ENCODE measurements at places on chromosomes 6 and 20.

DNA sequence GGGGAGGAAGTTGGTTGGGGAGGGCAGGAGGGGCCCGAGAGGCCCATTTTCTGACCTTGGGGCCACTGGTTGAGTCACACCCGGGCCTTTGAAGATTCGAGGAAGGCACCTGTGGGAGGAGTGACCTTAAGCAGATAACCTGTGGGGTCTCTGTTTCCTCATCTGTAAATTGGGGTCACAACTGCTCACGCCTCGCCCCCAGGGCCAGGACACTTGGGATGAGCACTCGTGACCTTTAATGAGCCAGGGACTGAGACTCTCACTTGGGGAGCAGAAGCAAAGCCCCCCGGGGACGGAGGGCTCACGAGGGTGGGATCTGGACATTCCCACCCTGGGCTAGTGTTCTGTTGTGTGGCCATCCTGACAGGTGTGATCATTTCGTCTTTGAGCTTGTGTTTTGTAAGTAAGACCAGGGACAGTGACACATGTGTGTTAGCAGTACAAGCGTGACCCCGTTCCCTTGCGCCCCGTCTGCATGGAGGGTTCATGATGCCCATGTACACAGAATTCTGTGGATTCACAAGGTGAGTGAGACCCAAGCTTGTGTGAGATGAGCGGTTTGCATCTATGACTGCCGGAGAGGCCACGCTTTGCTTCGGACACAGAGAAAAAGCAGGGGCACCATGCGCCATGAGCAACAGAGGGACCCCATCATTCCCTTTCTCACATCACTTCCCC lies 79.3 kb upstream of the PMEPA1 start:
- no peaks in the 10 kb centered on the region for H3K36me3 ChIP-seq
- no peak overlapping the region for H3K27ac ChIP-seq
- H3K27me3 ChIP-seq, result peaks cover 8% of the 10 kb centered on the region
- H3K4me3 ChIP-seq, result no peak overlapping the region
- no peak for DNase-seq

- H3K36me3 ChIP-seq, result peaks cover 41% of the 10 kb centered on the region
- no peak overlapping the region for H3K27ac ChIP-seq
- H3K4me3 ChIP-seq, result no peak overlapping the region
- DNase-seq, result no peak
Observed at GRCh38 chr6:2396846-2397630, 151.6 kb upstream of the GMDS start.

GRCh38 chr6:100344761-100345160 lies 120.0 kb downstream of the SIM1 start:
- H3K4me1 ChIP-seq, result peaks cover 39% of the 10 kb centered on the region
- H3K27me3 ChIP-seq, result no peaks in the 10 kb centered on the region
- no peak for DNase-seq
- H3K4me3 ChIP-seq, result no peak overlapping the region
- peak overlapping the region; percentile 73 for H3K27ac ChIP-seq
- H3K36me3 ChIP-seq, result no peaks in the 10 kb centered on the region

DNA sequence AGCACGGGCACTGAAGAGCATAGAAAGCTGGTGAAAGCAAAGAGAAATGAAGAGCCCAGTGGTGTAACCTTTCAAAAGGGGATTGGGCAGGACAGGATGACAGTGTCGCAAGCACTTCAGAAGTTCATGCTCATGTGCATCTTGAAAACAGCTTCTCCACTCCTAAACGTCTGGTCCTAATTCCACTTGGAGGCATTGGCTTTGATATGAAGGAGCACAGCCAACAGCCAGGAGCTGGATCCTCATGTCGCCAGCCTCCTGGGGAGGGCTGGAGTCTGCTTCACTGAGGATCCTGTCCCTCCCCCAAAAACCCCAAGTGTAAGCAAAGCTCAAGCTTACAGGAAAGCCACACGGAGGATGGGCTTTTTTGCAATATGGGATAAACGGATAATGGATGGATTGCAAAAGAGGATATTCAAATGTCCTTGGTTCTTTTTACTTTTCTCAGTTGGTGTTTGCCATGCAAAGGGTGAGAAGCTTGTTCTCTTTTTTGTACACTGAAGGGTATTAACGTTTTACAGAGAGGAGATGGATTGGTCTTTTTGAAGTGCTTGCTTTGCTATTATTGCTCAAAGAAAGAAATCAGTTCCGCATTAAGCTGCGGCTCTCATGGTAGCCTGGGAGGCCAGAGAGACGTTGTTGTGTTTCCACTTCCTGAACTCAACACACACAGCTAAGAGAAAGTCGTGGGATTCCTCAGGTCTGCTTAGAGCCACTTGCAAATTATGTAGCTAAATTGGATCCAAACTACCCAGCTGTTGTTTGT lies 92.2 kb downstream of the SIM1 start:
- no peak overlapping the region for H3K4me3 ChIP-seq
- H3K36me3 ChIP-seq, result no peaks in the 10 kb centered on the region
- peaks cover 3% of the 10 kb centered on the region for H3K27me3 ChIP-seq
- peaks cover 20% of the 10 kb centered on the region for H3K4me1 ChIP-seq

GRCh38 chr6:3822747-3823445 lies 26.3 kb upstream of the FAM50B start:
- no peak for DNase-seq
- H3K27ac ChIP-seq, result no peak overlapping the region
- H3K36me3 ChIP-seq, result no peaks in the 10 kb centered on the region

DNA sequence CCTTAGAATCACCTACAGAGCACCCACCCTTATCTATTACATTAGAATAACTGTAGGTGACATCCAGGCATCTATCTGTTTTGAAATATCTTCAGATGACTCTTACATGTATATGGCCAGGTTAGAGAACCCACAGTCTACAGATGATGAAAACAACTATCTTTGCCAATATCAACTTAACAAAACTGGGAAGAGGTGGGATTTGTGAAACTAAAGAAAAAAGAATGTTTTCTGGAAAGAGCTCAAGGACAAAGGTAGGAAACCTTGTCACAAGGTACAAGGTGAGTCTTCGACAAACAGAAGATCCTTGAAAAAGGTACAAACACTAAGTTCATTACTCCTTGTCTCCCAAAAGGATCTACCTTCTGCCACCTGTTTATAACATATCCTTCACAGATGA lies 47.0 kb upstream of the DST start:
- H3K4me1 ChIP-seq, result no peaks in the 10 kb centered on the region
- no peaks in the 10 kb centered on the region for H3K27me3 ChIP-seq
- DNase-seq, result no peak
- no peak overlapping the region for H3K27ac ChIP-seq
- no peaks in the 10 kb centered on the region for H3K36me3 ChIP-seq

DNA sequence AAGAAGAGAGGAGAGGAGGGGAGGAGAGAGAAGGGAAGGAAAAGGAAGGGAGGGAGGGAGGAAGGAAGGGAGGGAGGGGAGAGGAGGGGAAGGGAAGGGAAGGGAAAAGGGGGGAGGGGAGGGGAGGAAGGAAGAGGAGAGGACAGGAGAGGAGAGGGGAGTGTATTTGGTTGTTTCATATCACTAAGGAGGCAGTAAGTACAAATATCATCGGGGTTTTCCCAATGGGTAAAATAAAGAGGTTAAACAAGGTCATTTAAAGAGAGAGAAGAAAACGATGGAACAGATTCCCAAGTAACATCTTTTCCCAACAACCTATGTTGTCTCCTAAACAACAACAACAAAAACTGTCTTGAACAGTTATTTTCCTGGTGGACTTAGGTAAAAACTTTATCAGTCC lies 43.6 kb downstream of the MBOAT1 start:
- DNase-seq, result no peak
- H3K27ac ChIP-seq, result no peak overlapping the region
- no peaks in the 10 kb centered on the region for H3K4me1 ChIP-seq
- H3K4me3 ChIP-seq, result no peak overlapping the region

- peaks cover 32% of the 10 kb centered on the region for H3K4me1 ChIP-seq
- no peak overlapping the region for H3K4me3 ChIP-seq
- DNase-seq, result no peak
- peaks cover 4% of the 10 kb centered on the region for H3K27me3 ChIP-seq
- no peak overlapping the region for H3K27ac ChIP-seq
Observed at GRCh38 chr6:6943421-6943820, 164.3 kb upstream of the RREB1 start.

GRCh38 chr6:62042429-62042828 lies 243.6 kb downstream of the KHDRBS2 start:
- H3K4me1 ChIP-seq, result no peaks in the 10 kb centered on the region
- H3K27me3 ChIP-seq, result no peaks in the 10 kb centered on the region
- H3K27ac ChIP-seq, result no peak overlapping the region
- H3K36me3 ChIP-seq, result no peaks in the 10 kb centered on the region
- no peak overlapping the region for H3K4me3 ChIP-seq

DNA sequence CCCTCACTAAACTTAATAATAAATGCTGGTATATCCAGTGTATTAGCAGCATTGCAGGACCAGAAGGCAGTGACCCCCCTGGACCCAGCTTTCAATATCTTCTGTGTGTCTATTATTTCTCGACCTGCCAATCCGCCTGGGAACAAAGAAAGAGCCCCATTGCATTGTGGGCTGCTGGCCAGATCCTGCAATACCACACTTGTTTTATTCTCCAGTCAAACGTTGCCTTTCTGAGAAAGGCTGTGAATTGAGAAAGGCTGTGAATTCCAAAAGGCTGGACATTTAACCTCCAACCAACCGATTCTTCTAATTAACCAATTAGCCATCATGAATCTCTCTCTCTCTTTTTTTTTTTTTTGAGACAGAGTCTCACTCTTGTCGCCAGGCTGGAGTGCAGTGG lies 1.5 kb upstream of the MTO1 start:
- peak overlapping the region; percentile 40 for H3K4me3 ChIP-seq
- H3K36me3 ChIP-seq, result peaks cover 11% of the 10 kb centered on the region
- H3K27ac ChIP-seq, result no peak overlapping the region

DNA sequence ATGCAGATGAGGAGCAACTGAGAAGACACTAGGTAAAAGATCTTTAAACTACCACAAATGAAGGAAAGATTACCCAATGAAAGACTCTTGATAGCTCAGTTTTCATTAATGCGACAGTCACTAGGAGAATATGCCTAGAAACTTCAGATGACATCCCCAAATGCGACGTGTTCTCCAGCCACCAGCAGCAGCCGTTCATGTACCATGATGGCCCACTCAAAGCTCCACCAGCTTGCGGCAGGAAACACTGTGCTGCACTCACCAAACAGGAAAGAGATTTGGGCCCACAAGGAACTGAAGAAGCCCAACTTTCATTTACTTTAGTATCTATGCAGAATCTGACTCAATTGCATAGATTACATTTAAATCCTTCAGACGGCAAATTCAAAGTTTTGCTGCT lies 7.5 kb downstream of the DIDO1 start:
- no peak for DNase-seq
- H3K27me3 ChIP-seq, result peaks cover 2% of the 10 kb centered on the region
- peak overlapping the region; percentile 36 for H3K27ac ChIP-seq
- H3K36me3 ChIP-seq, result no peaks in the 10 kb centered on the region

DNA sequence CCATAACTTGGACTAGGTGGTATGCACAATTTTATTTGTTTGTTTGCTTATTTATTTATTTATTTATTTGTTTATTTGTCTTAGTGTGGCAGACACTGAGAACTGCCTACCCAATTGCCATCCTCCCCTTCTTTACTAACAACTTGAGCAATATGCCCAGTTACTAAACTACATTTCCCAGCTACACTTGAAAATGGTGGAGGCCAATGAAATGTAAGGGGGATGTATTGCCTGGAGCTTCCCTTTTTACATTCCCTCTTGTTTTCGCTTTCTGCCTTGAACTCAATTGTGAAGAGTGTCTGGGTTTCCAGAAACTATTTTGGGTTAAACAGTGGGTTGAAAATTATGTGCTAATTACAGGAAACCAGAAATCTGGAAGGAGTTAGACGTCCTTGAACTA lies 152.7 kb upstream of the FKBP1C start:
- no peaks in the 10 kb centered on the region for H3K4me1 ChIP-seq
- H3K36me3 ChIP-seq, result no peaks in the 10 kb centered on the region
- no peak for DNase-seq
- no peak overlapping the region for H3K27ac ChIP-seq
- no peaks in the 10 kb centered on the region for H3K27me3 ChIP-seq
- H3K4me3 ChIP-seq, result no peak overlapping the region

DNA sequence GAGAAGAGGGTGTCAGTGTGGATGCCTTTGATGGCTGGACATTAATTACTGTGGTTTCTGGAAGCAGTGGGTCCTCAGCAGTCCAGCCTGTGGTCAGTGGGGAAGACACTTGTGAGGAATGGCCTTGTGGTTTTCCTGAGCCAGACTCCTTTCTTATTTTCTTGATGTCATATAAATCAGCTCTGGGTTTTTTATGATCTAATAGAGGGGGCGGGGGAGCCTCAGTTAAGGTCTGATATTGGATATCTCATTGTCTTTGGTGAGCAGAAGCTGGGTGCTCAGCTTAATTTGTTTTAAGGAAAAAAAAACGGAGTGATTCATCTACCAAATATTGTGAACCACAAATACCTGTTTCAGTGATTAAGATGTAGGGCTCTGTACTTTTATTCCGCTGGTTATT lies 62.1 kb downstream of the OTOR start:
- H3K36me3 ChIP-seq, result no peaks in the 10 kb centered on the region
- no peak for DNase-seq
- no peak overlapping the region for H3K4me3 ChIP-seq
- peaks cover 4% of the 10 kb centered on the region for H3K27me3 ChIP-seq
- H3K27ac ChIP-seq, result no peak overlapping the region

- H3K4me1 ChIP-seq, result peaks cover 5% of the 10 kb centered on the region
- DNase-seq, result no peak
- H3K27ac ChIP-seq, result no peak overlapping the region
- H3K36me3 ChIP-seq, result no peaks in the 10 kb centered on the region
Observed at GRCh38 chr6:6230286-6230685, 90.2 kb downstream of the F13A1 start.

DNA sequence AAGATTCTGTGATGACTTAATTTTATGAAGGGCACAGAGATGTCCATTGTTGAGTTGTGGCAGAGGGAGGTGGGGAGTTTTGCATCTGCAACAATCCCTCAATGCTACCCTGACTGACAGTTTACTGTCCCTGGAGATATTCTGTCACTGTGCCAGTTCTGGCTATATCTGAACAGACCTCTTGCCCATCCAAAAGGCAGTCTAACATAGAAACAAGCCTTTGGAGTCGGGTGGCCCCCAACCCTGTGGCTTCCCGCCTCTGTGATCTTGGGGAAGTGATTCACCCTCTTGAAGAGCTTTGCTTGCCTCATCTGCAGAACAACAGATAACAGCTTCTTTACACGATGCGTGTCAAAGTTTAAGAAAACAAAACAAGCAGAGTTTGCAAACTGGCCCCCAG lies 3.8 kb upstream of the E2F1 start:
- peaks cover 32% of the 10 kb centered on the region for H3K4me1 ChIP-seq
- no peak overlapping the region for H3K27ac ChIP-seq
- H3K4me3 ChIP-seq, result no peak overlapping the region
- peaks cover 2% of the 10 kb centered on the region for H3K27me3 ChIP-seq
- DNase-seq, result no peak

DNA sequence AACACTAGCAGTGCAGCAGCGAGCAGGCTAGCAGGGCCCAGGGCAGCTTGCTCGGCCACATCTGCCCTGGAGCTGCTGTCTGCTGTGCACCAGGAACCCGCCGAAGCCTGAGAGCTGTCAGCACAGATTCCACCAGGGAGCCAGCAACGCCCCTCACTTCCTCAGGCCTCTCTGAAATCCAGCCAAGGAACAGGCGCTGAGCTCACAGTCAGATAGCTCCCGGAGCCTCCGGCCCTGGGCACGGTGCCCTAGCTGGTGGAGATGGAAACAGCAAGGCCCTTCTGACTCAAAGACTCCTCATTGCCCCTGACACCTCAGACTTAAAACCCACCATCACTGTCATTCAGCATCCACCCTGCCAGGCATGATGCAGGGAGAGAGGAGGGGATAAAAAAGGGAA lies 839.4 kb downstream of the MAFB start:
- peaks cover 7% of the 10 kb centered on the region for H3K27me3 ChIP-seq
- H3K36me3 ChIP-seq, result no peaks in the 10 kb centered on the region
- peak; percentile 9 for DNase-seq
- peaks cover 67% of the 10 kb centered on the region for H3K4me1 ChIP-seq
- H3K27ac ChIP-seq, result no peak overlapping the region
